Hypothalamus (tissue), 51 donors: ENCODE measurements at places on chromosomes 7 and 10.
A peak's percentile ranks its signal among the peaks of the same experiment; 100 is the strongest.

DNA sequence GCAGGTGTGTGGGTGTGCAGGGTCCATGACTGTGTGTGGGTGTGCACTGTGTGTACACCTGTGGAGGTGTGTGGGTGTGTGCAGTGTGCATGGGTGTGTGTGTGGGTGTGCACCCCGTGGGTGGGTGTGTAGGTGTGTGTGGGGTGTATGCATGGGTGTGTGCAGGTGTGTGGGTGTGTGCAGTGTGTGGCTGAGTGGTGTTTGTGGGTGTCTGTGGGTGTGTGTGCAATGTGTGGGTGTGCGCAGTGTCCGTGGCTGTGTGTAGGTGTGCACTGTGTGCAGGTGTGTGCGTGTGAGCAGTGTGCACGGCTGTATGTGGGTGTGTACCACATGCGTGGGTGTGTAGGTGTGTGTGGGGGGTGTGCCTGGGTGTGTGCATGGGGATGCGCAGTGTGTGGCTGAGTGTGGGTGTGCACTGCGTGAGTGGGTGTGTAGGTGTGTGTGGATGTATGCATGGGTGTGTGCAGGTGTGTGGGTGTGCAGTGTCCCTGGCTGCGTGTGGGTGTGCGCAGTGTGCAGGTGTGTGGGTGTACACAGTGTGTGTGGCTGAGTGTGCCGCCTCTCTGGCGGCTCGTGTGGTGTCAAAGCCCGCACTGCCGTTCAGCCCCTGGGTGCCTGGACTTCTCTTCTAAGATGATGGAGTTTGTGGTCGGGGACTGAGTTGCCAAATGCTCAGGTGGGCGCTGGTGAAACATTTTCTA lies 208.3 kb downstream of the DNAJB6 start:
- no peak for DNase-seq

DNA sequence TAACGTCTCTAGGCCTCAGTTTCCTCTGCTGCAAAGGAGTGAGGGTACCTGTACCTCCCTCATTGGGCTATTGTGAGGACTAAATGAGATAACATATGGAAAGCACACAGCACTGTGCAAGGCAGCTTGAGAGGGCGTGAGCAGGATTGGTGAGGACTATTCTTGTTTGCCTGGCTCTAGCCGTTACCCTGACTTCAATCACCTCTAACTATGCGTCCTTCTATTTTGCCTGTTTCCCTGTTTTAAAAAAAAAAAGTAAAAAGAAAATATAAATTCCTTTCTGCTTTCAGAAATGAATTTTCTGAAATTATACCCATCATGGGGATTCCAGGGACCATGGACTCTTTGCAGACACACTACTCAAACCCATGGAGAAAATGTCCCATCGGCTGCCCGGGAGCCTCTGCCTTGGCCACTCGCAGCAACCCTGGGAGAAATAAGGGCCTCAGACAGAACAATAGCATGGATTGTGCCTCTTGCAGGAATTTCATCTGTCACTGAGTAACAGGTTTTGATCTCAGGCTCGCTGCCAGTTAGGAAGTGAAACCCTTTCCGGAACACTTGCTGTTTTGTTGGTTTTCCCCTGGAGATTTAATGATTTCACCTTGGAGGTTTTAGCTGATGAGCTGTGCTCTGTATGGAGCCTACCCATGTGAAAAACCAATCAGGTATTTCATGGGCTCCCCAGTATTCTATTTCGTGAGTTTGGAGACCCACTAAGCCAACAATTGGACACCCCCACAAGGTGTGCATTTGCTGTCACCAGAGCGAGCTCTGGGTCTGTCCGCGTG lies 55.6 kb downstream of the STEAP1B start:
- DNase-seq: no peak

DNA sequence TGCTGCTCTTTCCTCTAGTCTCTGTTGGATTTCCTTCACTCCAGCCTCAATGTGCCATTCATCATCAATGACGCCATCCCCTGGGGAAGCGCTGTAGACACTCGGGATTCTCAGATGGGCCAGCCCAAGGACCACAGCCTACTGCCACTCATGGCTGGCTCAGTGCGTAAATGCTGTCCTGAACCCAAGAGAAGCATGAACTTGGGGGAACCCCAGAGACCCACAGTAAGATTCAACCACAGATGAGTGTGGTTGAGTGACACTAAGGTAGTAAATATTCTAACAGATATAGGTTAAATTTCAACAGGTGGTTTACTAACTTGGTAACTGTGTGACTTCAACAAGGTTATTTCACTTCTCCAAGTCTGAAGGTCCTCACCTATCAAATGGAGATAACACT lies 304.1 kb downstream of the GRM8 start:
- no peak for DNase-seq

DNA sequence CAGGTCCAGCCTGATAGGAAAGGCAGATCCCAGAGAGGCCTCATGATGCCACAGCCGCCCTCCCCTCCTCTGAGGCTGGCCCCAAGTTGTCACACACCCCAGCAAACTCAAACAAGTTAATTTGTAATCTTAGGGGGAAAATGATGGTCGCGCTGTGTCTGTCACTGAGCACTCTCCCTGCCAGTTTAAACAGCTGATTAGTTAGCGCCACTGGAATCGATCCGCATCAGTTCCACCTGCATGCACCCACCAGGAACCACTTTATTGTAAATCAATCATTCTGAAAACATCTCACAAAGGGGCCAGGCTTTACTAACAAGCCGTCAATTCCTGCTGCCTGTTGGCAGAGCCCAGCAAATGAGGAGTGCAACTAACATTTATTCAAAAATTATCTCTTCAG lies 870.9 kb downstream of the KCNMA1 start:
- DNase-seq: no peak

DNA sequence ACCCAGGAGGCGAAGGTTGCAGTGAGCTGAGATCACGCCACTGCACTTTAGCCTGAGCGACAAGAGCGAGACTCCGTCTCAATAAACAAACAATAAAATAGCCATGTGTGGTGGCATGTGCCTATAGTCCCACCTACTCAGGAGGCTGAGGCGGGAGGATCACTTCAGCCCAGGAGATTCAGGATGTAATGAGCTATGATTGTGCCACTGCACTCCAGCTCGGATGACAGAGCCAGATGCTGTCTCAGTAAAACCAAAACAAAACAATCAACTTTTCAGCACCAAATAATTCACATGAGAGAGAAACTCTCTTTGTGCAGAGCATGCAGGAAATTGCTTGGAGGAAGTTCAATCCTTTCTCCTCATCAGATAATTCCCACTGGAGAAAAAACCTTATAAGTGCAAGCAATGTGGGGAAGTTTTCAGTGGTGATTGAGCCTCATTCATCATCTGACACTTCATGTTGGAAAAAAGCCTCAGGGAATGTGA lies 13.4 kb upstream of the FIS1 start:
- DNase-seq: no peak

GRCh38 chr10:26437637-26438461 lies at the start of gene APBB1IP:
TSS of gene APBB1IP (plus strand) at chr10:26438341. CDS start at chr10:26492327, 53,986 bp downstream.
- peak; percentile 32 for DNase-seq

- DNase-seq: no peak
Measured at GRCh38 chr7:81183326-81183725, 264.5 kb upstream of the SEMA3C start.

- DNase-seq: peak; percentile 1
Measured at GRCh38 chr10:12194752-12195271, 879 bp downstream of the NUDT5 start.

- no peak for DNase-seq
Measured at GRCh38 chr7:36131499-36131898, 21.6 kb upstream of the EEPD1 start.

DNA sequence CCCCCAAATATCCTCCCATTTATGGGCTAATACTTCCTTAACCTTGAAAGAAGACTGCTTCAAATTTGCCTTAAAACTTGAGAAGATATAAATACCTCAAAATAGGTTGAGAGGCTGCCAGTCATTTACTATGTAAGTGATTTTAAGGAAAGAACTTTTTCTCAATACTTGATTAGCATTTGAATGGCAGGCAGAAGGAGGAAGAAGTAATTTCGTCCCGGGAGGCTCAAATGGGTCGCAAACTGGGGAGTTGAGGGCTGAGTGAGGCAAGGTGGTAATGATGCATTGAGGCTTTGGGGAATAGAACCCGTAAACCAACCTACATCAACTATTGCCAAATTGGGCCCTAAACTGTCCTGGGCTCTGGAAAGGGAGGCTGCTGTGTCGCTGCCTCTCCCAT lies 11.1 kb downstream of the CAMK1D start:
- DNase-seq: no peak

GRCh38 chr7:96303686-96304443 lies 18.0 kb downstream of the SLC25A13 start:
- DNase-seq: no peak

DNA sequence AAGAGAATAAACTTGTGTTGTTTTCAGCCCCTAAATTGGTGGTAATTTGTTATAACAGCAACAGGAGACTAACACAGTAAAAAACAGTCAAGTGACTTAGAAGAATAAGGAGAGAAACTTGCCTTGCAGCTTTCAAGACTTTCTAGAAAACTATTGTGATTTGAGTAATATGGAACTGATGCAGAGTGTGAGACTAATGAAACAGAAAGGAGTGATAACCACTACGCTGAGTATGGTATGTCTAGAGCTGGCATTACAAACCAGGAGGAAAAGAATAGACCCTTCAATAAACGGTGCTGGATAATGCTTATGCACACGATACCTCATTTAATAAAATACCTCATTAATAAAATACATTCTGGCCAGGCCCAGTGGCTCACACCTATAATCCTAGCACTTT lies 99.9 kb downstream of the CREM start:
- DNase-seq: no peak

- no peak for DNase-seq
Measured at GRCh38 chr10:35027567-35027966, 62.6 kb downstream of the CUL2 start.

GRCh38 chr7:37391791-37392672 lies 56.6 kb downstream of the ELMO1 start:
- no peak for DNase-seq

DNA sequence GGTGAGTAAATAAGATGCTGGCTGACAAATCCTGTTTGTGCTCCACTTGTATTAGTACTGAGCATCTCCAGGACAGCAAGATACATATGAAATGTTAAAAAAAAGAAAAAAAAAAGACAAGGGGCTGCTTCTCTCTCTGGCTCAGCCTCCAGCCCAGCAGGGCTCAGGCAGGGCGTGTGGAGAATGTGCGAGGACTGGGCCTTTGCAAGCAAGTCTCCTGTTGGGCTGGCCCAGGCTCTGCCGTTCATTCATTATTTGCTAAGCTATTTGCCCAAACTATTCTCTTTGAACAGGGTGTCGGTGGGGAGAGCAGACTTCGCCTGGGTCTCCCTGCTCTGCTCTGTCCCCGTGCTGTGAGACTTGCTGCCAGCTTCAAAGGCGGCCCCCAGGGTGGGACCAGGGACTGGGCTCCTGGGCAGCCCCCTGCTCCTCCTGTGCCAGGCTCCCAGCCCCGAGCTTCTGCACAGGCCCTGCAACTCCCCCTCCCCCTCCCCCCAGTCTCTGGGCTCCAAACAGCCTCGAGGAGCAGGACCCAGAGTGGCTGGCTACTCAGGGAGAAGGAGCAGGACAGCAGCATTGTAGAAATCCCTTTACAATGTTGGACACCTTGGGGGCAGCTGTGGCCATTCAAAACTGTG lies 25.6 kb upstream of the MGMT start:
- DNase-seq: no peak

GRCh38 chr10:127142136-127142535 lies 54.3 kb downstream of the INSYN2A start:
- DNase-seq: no peak

DNA sequence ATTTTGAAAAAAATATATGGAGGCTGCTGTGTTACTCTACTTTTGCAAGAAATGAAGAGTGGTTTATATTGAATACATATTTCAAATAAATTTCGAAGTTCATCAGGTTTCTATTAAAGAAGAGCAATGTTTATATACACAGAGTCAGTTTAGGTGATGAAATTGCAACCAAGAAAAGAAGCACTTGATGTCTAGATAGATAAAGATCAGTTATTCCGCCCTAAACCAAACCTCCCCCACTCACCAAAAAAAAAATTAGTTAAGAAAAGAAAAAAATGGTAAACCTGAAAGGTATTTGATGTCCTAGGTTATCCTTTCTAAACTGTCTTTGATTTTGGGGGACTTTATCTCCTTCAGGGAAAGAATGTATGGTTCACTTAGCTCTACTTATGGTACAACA lies 111.8 kb downstream of the SKIDA1 start:
- no peak for DNase-seq

DNA sequence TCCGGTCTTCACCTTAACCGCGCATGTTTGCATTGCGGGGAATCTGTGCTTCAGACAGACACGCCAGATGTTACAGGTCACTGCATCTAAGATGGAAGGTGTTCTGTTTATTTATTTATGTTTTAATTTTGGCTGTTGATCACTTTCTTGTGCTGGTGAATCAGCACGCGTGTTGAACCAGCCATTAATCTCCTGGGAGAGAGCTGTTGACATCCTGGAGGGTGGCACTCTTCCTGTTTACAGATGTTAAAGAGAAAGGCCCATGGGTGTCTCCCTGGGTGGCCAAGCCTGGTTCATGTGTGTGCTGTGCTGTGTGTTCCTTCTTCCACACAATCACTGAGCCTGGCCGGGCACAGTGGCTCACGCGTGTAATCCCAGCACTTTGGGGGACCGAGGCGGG lies 355.3 kb downstream of the PAXIP1 start:
- DNase-seq: no peak

DNA sequence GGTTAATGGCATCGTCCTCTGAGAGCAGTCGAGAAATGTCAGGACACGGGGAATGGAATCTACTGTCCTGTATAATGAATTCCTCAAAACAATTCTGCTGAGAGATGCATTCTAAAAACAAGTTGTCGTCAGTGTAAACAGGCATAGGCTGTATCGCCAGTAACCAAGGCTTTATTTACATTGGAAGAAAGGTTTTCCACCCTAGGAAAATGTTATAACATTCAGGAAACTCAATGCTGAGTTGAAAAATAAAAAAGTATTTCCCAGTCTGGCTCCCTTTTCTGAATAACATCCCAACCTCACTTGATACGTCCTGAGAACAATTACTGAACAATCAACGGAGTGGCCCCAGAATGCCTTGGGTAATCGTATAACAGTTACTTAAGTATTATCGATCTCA lies 79.6 kb upstream of the UCN3 start:
- DNase-seq: no peak

DNA sequence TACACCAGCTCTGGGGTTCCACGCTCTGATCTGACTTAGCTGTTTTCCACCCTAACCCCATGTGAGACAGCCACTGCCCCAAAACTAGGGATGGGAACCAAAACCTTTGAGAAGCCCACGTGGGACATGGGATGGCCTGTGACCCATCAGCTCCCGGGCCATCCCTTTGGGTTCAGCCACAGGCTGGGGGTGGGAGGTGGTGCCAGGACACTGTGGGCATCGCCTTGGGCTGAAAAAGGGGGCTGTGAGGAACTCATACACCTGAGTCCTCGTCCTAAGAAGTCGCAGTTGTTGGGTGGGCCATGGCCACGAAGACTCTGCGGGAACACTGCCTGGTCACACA lies 379.1 kb downstream of the DNAJB6 start:
- no peak for DNase-seq

- DNase-seq: no peak
Measured at GRCh38 chr10:125479059-125479458, 203.9 kb downstream of the TEX36 start.

GRCh38 chr10:50312464-50313437 lies 61.4 kb upstream of the ASAH2 start:
- DNase-seq: no peak

- no peak for DNase-seq
Measured at GRCh38 chr7:152511736-152512135, 75.9 kb upstream of the KMT2C start.
